ENCODE measurements at places on chromosomes 6 and 20. TPM values are rescaled to one million over a fixed set of nuclear protein-coding genes. Genes with fewer than 3 reads are reported as not detected.

RIN2 gene
- 59.1 TPM for total RNA-seq

C6orf62 gene
- 20.8 TPM for total RNA-seq

MUC21 gene
- total RNA-seq, result not detected

GRCh38 chr20:57711826-57712225, 2.0 kb upstream of the PMEPA1 start:
- DNase-seq, result no peak

- DNase-seq, result no peak
These were observed 60.6 kb upstream of the IL20RA start for GRCh38 chr6:137105375-137105774.

GRCh38 chr6:14664112-14664601, 546.6 kb downstream of the CD83 start:
- no peak for DNase-seq
